CD8-positive, alpha-beta memory T cell (primary cell): ENCODE measurements at places on chromosomes 11 and 22. TPM values are rescaled to one million over a fixed set of nuclear protein-coding genes. Genes with fewer than 3 reads are reported as not detected.

P4HA3 gene
- not detected for total RNA-seq

SERHL2 gene
- 1.3 TPM for total RNA-seq

ALDH3B1 gene
- 0.20 TPM for total RNA-seq

CDKN1C gene
- 1.1 TPM for total RNA-seq

GAL3ST1 gene
- 0.31 TPM for total RNA-seq

RPS6KA4 gene
- 38.0 TPM for total RNA-seq

OR2D2 gene
- not detected for total RNA-seq

DNA sequence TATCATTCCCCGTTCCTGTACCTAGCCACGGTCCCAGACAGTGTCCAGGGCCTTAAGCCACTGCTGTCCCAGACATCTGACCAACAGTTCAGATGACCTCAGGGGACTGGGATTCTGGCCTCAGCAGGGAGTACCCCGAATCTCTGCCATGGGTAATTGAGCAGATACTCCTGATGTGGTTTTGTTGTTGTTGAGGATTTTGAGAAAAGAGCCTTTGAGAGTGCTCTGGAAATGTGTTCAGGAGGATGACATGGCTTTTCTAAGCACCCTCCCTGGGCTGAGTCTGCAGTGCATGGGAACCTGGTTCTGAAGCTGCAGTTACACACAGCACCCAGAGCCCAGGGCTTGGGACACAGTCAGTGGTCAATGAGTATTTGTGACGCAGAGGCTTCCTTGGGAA, 30.4 kb downstream of the ADAMTS15 start:
- H3K4me1 ChIP-seq = no peaks in the 10 kb centered on the region
- H3K4me3 ChIP-seq = no peak overlapping the region
- no peaks in the 10 kb centered on the region for H3K36me3 ChIP-seq
- no peaks in the 10 kb centered on the region for H3K27me3 ChIP-seq

DNA sequence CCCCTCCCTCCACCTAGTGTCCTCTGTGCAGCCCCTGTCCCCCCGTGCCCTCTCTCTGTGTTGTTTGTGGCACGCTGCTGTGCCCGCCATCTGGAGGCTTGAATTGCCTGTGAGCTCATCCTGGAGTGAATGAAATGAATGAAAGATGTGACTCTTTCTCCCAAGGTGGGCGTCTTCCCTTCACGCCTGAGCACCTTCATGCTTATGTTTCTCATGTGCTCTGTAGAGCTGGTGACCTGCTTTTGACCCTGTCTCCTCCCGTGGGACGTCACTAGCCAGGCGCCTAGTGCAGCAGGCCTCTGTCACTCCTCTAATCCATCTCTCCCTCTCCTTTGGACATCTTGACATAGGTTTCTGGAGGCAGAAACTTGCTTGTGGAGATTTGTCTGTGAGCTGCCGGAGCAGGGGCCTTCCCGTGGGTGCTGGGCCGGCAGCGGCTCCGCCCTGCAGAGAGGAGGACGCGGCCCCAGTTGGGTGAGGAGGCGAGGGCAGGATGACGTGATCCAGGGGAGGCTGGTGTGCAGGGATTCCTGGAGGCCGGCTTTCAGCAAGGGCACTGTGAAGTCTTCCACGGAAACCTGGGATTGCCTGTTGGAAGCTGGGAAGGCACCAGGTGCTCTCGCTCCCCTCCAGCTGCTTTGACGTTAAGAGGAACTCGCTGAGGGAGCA, 40.6 kb downstream of the MUC6 start:
- H3K4me3 ChIP-seq = no peak overlapping the region
- H3K27me3 ChIP-seq = no peaks in the 10 kb centered on the region
- H3K27ac ChIP-seq = no peak overlapping the region
- H3K36me3 ChIP-seq = peaks cover 18% of the 10 kb centered on the region

DNA sequence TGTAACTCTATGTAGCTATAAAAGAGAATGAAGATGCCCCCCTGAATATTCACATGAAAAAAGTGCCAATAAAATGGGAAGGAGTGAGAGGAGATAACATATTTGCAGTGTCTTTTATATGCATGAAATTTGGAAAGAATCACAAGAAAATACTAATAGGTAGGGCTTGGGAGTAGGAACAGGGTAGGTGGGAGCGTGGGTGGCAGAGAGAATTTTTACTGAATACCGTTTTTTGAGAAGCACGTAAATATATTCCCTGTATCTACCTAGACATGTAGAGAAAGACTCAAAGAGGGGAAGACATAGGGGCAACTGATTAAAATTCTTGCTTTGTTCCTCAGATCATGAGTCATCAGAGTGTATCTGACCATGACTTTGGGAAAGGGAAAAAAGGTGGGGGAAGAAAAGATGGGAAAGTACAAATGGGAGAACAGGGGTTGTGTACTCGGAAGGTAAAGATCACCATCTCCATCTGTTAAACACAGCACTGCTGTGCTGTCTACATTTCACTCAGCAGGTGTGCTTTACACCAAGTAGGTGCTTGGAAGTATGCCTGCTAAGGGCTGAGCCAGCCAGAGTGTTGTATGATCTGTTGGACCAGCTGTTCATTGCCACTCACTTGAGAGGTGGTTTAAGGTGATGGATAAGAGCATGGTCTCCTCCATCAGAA, 16.0 kb downstream of the PRR5L start:
- no peak overlapping the region for H3K4me3 ChIP-seq
- no peaks in the 10 kb centered on the region for H3K27me3 ChIP-seq
- no peaks in the 10 kb centered on the region for H3K36me3 ChIP-seq
- H3K27ac ChIP-seq = no peak overlapping the region
- DNase-seq = no peak
- H3K4me1 ChIP-seq = no peaks in the 10 kb centered on the region

- no peak for DNase-seq
- H3K4me3 ChIP-seq = no peak overlapping the region
- no peaks in the 10 kb centered on the region for H3K4me1 ChIP-seq
- no peak overlapping the region for H3K27ac ChIP-seq
Measured at GRCh38 chr11:22466809-22467208, 128.6 kb downstream of the SLC17A6 start.

GRCh38 chr11:111703576-111703975, 62.6 kb downstream of the PPP2R1B start:
- no peak overlapping the region for H3K27ac ChIP-seq
- H3K4me1 ChIP-seq = no peaks in the 10 kb centered on the region
- H3K27me3 ChIP-seq = no peaks in the 10 kb centered on the region
- DNase-seq = no peak
- no peak overlapping the region for H3K4me3 ChIP-seq

GRCh38 chr11:99352642-99353041, 331.9 kb downstream of the CNTN5 start:
- H3K4me1 ChIP-seq = no peaks in the 10 kb centered on the region
- no peak overlapping the region for H3K27ac ChIP-seq
- H3K36me3 ChIP-seq = no peaks in the 10 kb centered on the region
- no peak overlapping the region for H3K4me3 ChIP-seq
- DNase-seq = no peak

GRCh38 chr22:45638197-45638596, 33.4 kb upstream of the ATXN10 start:
- no peak overlapping the region for H3K4me3 ChIP-seq
- no peaks in the 10 kb centered on the region for H3K4me1 ChIP-seq
- peaks cover 8% of the 10 kb centered on the region for H3K27me3 ChIP-seq
- no peak overlapping the region for H3K27ac ChIP-seq
